ENCODE measurements at places on chromosomes 3 and 15.

- no peak for DNase-seq
These were observed 7.3 kb upstream of the LMCD1 start for GRCh38 chr3:8494327-8494726.

GRCh38 chr15:37220949-37221670, 120.8 kb upstream of the MEIS2 start:
- DNase-seq = no peak

DNA sequence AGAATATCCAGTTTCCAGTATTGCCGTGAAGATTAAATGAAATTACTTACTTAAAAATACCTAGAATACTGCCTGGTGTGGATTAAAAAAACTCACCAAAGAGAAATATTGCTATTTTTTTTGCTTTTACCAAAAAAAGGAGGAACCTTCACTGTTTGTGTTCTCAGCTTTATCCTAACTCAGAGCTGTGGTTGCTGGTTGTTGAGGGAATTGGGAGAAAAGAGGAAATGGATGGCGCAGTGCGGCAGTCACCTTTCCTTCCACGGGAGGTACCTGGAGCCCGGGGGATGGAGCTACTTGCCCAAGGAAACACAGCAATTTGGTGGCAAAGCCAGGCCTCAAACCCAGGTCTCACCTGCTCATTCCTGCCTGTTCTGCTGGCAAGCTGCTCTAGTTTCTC, 270.3 kb downstream of the RPLP1 start:
- DNase-seq = no peak

- DNase-seq = no peak
These were observed 32.8 kb downstream of the CFAP20DC start for GRCh38 chr3:59016930-59017616.

GRCh38 chr3:186152889-186153292, 44.0 kb upstream of the ETV5 start:
- no peak for DNase-seq

DNA sequence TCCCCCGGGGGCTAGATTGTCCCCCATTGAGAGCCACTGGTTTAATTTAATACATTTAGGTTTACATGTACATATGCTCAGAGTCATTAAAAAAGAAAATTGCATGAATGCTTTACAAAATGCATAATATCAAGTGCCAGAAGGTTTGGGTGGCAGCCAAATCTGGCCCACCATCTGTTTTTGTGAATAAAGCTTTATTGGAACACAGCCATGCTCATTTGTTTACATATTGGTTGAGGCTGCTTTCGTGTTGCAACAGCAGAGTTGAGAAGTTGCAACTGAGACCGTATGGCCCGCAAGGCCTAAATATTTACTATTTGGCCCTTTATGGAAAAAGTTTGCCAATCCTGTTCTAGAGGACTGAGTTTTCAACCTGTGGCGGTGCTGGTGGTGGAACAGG, 32.1 kb upstream of the RGMA start:
- no peak for DNase-seq

GRCh38 chr3:127644641-127645370, 15.8 kb downstream of the PODXL2 start:
- no peak for DNase-seq

Measured in NCI-H526 treated with DMSO at 0.1 percent for 48 hours (cell line).